ENCODE measurements at places on chromosomes 7 and 10. TPM values are rescaled to one million over a fixed set of nuclear protein-coding genes. Genes with fewer than 3 reads are reported as not detected.
A peak's percentile ranks its signal among the peaks of the same experiment; 100 is the strongest.

DNA sequence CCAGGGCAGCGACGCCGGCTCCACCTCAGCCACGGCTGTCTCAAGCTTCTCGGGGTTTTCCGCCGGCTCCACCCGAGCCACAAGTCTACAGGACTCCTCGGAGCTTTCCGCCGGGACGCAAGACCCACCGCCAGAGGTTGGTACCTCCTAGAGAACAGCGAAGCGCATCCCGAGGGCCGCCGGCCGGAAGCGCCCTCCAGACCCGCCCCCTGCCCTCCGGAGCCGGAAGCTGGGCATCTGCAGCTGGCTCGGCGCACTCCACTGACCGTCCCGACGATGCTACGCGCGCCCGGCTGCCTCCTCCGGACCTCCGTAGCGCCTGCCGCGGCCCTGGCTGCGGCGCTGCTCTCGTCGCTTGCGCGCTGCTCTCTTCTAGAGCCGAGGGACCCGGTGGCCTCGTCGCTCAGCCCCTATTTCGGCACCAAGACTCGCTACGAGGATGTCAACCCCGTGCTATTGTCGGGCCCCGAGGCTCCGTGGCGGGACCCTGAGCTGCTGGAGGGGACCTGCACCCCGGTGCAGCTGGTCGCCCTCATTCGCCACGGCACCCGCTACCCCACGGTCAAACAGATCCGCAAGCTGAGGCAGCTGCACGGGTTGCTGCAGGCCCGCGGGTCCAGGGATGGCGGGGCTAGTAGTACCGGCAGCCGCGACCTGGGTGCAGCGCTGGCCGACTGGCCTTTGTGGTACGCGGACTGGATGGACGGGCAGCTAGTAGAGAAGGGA is at the start of gene MINPP1:
MINPP1 (plus strand) TSS at position 254 of the 726 bp plus-strand sequence; CDS start at position 277, 23 bp downstream.
- DNase-seq, result peak; percentile 64
- H3K27ac ChIP-seq, result peak within 1 kb of the TSS; percentile 82

GALNT11 gene
- 17.3 TPM for total RNA-seq

DNA sequence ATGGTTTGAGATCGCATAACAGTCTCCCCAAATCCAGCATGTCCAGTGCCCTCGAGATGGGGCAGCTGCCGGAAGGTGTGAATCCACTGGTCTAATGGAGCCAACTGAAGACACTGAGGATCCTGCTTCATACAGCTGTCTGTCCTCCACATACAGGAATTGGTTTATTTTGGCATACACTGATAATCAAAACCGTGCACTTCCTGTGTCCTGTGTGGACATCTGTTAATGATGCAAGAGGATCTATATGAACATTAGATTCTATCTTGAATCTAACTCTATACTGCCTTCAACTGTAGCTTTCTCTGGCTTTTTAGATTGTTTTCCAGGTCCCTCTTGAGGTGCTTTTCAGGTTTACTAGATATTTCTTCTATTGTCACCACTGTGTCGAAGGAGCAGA is 3.0 kb upstream of the JAZF1 start:
- H3K27me3 ChIP-seq, result peaks cover 37% of the 10 kb centered on the region
- no peak overlapping the region for H3K27ac ChIP-seq
- H3K36me3 ChIP-seq, result peaks cover 3% of the 10 kb centered on the region
- no peak for DNase-seq
- H3K4me3 ChIP-seq, result no peak overlapping the region

SORCS1 gene
- total RNA-seq, result not detected

DNA sequence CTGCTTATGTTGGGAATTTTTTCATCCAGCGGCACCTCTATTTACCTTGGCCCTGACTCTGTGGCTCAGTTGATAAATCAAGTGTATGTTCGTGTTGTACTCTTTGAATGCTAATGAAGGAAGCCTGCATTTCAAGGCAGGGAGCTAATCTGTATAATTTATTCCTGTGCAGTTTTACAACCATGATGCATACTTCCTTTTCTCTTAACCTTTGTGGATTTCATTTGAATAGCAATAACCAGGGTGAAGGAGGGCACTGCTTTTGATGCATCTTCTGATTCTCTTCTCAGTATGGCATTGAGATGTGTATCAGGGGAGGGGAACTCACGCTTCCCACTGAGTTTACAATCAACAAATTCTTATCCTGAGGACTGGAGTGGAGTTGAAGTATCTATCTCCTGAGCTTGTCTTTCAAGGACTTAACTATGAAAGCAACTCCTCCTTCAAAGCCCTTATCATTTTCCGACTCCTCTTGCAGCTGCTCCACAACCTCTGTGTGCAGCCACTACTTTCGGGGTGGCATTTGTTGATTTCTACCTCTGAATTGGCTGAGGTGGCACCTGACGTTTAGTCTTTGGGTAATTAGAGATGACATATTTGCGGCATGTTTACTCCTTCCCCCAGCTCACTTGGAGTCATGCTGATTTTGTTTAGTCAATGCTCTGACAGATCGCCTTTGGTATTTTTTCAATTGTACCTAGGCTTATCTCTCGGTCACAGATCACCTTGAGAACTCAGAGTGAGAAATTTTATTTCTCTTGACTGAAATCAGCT is 275.2 kb downstream of the PHTF2 start:
- no peak overlapping the region for H3K4me3 ChIP-seq
- no peak for DNase-seq
- H3K27ac ChIP-seq, result no peak overlapping the region
- H3K27me3 ChIP-seq, result peaks cover 4% of the 10 kb centered on the region
- no peaks in the 10 kb centered on the region for H3K36me3 ChIP-seq

DNA sequence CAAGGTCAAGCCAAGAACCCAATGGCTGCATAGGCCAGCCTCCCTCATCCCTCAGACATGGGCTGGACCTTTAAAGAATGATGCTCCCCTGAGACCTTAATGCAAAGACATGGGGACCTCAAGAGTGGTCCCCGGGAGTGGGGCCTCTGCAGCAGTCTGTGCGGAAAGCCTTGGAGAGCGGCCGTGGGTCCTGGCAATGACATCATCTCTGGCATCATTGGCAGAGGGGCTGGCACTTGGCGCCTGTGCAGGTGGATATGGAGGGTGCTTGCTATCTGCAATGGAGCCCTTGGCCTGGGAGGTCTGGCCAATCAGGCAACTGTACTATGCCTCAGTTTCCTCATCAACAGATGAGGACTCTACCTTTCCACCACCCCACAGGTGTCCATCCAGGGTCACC is 365.5 kb upstream of the MKI67 start:
- no peak overlapping the region for H3K4me3 ChIP-seq
- no peaks in the 10 kb centered on the region for H3K27me3 ChIP-seq

- no peak for DNase-seq
- H3K36me3 ChIP-seq, result no peaks in the 10 kb centered on the region
- H3K4me1 ChIP-seq, result no peaks in the 10 kb centered on the region
- H3K4me3 ChIP-seq, result no peak overlapping the region
- H3K27ac ChIP-seq, result no peak overlapping the region
These were observed 261.4 kb downstream of the SNX13 start for GRCh38 chr7:17678896-17679295.

DNA sequence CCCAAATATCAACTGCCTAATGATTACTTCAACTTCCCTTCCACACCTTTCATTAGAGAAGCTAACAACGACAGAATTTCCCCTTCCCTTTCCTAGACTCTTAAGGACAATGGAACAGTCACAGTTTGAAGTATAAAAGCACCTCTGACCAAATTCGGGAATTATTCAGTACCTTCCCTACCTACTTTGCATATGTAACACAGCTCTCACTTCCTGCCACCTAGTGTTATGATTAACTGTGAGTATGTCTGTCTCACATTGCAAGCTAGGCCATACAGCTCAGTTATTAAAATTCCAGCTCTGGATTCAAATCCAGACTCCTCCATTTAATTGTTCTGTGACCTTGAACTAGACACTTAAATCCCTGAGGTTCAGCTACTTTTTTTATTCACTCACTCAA is 44.8 kb upstream of the HPSE2 start:
- no peaks in the 10 kb centered on the region for H3K36me3 ChIP-seq
- no peaks in the 10 kb centered on the region for H3K4me1 ChIP-seq
- DNase-seq, result no peak
- H3K4me3 ChIP-seq, result no peak overlapping the region
- H3K27me3 ChIP-seq, result peaks cover 23% of the 10 kb centered on the region

- H3K27me3 ChIP-seq, result no peaks in the 10 kb centered on the region
- H3K4me3 ChIP-seq, result no peak overlapping the region
- no peaks in the 10 kb centered on the region for H3K4me1 ChIP-seq
- no peaks in the 10 kb centered on the region for H3K36me3 ChIP-seq
- DNase-seq, result no peak
These were observed 30.5 kb upstream of the SLF2 start for GRCh38 chr10:100882252-100882651.

LIPJ gene
- total RNA-seq, result not detected

- no peak overlapping the region for H3K4me3 ChIP-seq
- no peaks in the 10 kb centered on the region for H3K4me1 ChIP-seq
- H3K27ac ChIP-seq, result no peak overlapping the region
- no peaks in the 10 kb centered on the region for H3K27me3 ChIP-seq
- H3K36me3 ChIP-seq, result no peaks in the 10 kb centered on the region
- DNase-seq, result no peak
These were observed 1233.2 kb upstream of the AUTS2 start for GRCh38 chr7:68364886-68365625.

DNA sequence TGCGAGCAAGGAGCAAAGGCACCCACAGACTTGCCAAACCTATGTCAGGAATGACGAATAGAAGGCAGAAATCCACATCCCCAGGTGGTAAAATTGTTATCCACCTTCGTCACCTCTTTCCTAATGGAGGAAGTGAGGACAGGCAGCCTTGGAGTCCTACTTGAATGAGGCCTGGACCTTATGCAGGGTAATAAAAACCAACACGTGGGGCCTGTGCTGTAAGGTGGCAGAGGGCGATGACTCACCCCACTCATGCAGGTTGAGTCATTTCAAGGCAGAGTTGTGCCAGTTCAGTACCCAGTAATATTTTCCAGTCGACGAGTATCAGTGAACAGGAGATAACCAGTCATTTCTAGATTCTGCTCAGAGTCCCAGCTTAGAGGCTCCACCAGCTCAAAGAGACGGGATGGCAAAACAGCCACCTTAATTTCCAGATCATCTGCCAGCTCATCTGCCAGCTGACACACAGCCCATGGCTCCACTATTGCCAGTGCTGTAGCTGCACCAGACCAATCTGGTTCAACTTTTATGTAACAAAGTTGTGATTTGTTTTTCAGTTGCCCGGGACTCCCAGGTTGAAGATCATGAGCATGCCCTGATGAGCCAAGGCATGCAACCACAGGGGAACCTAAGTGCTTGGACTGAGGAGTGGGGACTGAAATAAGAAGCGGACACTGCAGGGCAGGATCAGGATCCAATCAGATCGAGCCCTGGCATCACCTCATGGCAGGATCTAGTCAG is 176.2 kb upstream of the ITGB1 start:
- no peak overlapping the region for H3K4me3 ChIP-seq
- H3K36me3 ChIP-seq, result peaks cover 4% of the 10 kb centered on the region
- H3K27ac ChIP-seq, result peak overlapping the region; percentile 85
- peaks cover 77% of the 10 kb centered on the region for H3K4me1 ChIP-seq
- H3K27me3 ChIP-seq, result no peaks in the 10 kb centered on the region
- DNase-seq, result peak; percentile 69

- no peaks in the 10 kb centered on the region for H3K27me3 ChIP-seq
- peaks cover 34% of the 10 kb centered on the region for H3K4me1 ChIP-seq
- peaks cover 6% of the 10 kb centered on the region for H3K36me3 ChIP-seq
- H3K4me3 ChIP-seq, result peak overlapping the region; percentile 2
These were observed 57.6 kb downstream of the USP6NL start for GRCh38 chr10:11553773-11554381.

DNA sequence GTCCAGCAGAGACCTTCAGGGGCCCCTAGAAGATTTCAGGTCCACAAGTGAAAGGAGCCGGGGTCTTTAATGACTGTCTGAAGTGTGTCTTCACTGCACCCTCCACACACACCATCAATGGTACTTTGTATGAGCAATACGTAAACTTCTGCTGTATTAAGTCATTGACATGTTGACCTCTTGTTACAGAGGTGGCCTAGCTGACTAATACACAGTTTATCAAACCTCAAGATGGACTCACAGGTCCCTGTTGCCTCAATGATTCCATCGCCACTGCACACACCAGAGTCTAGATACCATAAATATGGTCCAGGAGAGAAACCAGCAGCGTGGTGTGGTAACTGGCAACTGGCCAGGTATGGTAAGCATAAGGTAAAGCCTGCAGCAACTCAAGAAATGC is 19.5 kb downstream of the KCNMA1 start:
- H3K27me3 ChIP-seq, result peaks cover 9% of the 10 kb centered on the region
- DNase-seq, result no peak
- H3K4me1 ChIP-seq, result peaks cover 4% of the 10 kb centered on the region
- H3K27ac ChIP-seq, result no peak overlapping the region

ODAD2 gene
- total RNA-seq, result not detected

- H3K4me1 ChIP-seq, result no peaks in the 10 kb centered on the region
- DNase-seq, result no peak
- H3K36me3 ChIP-seq, result no peaks in the 10 kb centered on the region
- no peaks in the 10 kb centered on the region for H3K27me3 ChIP-seq
- H3K27ac ChIP-seq, result no peak overlapping the region
These were observed 266.5 kb upstream of the HGF start for GRCh38 chr7:82036146-82036886.

- no peaks in the 10 kb centered on the region for H3K27me3 ChIP-seq
- peak within 1 kb of the TSS; percentile 94 for H3K4me3 ChIP-seq
- DNase-seq, result peak; percentile 78
- H3K27ac ChIP-seq, result peak within 1 kb of the TSS; percentile 98
- H3K4me1 ChIP-seq, result peaks cover 31% of the 10 kb centered on the region
These were observed at the start of gene NDUFB2 for GRCh38 chr7:140696680-140697446. NDUFB2 (plus strand) TSS chr7:140696708; CDS start chr7:140696745, 37 bp downstream.

- H3K27ac ChIP-seq, result peak overlapping the region; percentile 52
- H3K36me3 ChIP-seq, result no peaks in the 10 kb centered on the region
- H3K4me1 ChIP-seq, result peaks cover 18% of the 10 kb centered on the region
- peaks cover 6% of the 10 kb centered on the region for H3K27me3 ChIP-seq
- peak; percentile 22 for DNase-seq
These were observed 23.3 kb upstream of the SMARCD3 start for GRCh38 chr7:151271699-151272355.

TDRD1 gene
- 0.10 TPM for total RNA-seq

- no peaks in the 10 kb centered on the region for H3K36me3 ChIP-seq
- no peak overlapping the region for H3K4me3 ChIP-seq
- H3K4me1 ChIP-seq, result no peaks in the 10 kb centered on the region
- H3K27me3 ChIP-seq, result peaks cover 10% of the 10 kb centered on the region
- no peak overlapping the region for H3K27ac ChIP-seq
These were observed 6.0 kb downstream of the ASB4 start for GRCh38 chr7:95491634-95492314.

DNA sequence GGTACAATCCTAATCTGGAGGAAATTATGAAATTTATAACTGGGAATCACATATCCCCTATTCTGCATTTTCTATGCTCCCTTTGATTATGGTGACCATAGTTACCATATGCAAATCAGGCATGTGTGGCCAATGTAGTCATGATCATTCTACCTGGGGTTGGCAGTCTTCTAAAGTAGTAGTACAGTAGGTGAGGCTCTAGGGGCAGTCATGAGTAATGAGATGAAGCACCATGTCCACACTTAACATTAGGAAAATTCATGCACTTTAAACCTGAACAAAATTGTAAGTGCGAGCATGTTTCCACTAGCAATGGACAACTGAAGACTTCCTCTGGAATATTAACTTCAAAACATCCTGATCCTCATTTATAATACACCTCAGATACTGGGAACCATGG is 545.9 kb downstream of the SUGCT start:
- no peak overlapping the region for H3K4me3 ChIP-seq
- DNase-seq, result no peak
- no peaks in the 10 kb centered on the region for H3K27me3 ChIP-seq
- H3K4me1 ChIP-seq, result no peaks in the 10 kb centered on the region
- no peak overlapping the region for H3K27ac ChIP-seq

GRCh38 chr10:88913788-88914187 is 33.7 kb downstream of the STAMBPL1 start:
- DNase-seq, result no peak
- H3K27ac ChIP-seq, result no peak overlapping the region
- H3K36me3 ChIP-seq, result peaks cover 73% of the 10 kb centered on the region
- H3K4me1 ChIP-seq, result no peaks in the 10 kb centered on the region
- no peak overlapping the region for H3K4me3 ChIP-seq
- H3K27me3 ChIP-seq, result no peaks in the 10 kb centered on the region
